ENCODE measurements at places on chromosomes 1 and 21.
A peak's percentile ranks its signal among the peaks of the same experiment; 100 is the strongest.

- no peak for DNase-seq
These were observed 3.1 kb downstream of the C1orf162 start for GRCh38 chr1:111476761-111477309.

DNA sequence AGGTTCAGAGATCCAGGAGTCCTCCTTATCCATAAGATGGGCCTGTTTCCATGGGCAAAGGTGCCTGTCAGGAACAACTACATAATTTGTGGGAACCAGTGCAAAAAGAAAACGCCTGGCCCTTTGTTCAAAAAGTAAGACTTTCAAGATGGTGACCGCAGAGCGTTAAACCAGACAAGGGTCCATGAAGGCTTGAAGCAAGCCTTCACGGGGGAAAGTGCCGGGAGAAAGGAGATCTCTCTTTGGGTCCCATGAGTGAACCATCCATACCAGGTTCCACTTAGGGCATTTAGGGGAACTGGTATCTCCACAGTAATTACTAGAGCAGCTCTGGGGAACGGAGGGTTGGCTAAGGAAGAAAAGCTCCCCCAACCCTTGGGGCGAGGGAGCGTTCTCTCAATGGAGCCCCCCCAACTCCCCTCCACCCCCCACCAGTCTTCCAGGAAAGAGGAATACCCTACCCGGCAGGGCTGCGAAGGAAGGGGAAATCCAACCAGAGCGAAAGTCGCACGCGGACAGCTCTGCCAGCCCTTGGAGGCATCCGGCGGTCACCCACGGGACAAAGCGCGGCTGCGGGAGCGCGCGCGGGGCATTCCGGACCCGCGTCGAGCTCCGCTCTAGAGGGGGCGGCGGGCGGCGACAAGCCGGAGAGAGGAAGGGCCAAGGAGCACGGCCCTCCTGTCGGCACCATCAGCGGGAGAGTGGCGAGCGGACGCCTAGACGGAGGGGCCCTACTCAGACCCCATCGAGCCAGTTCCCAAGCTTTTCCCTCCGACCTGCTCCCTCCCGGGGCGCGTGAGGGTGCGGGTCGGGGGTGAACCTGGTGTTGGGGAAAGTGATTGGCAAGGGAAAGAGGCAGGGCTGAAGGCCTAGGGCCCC lies 687 bp upstream of the RASSF5 start:
- no peak for DNase-seq

- DNase-seq = peak; percentile 38
These were observed 69.4 kb downstream of the MEGF6 start for GRCh38 chr1:3541936-3542335.

DNA sequence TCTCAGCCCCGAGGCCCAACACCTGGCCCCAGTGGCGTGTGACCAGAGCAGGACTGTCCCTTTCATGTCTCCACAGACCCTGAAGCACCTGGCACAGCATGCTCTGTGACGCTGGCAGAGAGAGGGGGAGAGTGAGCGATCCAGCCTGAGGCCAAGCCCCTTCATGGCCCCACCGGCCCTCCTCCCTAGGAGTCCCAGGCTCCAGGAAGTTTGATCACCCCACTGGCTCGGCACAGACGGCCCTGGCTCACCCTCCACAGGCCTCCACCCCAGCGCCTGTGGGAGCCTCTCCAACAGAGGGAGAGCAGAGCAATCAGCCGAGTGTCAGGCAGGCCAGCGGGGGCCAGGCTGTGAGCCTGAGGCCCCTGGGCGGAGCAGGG lies 11.0 kb downstream of the SH3BGRL3 start:
- DNase-seq = no peak

GRCh38 chr1:178189814-178190213 lies 95.9 kb downstream of the RASAL2 start:
- peak; percentile 41 for DNase-seq

GRCh38 chr1:176884911-176885310 lies 279.6 kb downstream of the ASTN1 start:
- DNase-seq = no peak

GRCh38 chr1:214281021-214281719 lies at the start of gene SMYD2:
Gene SMYD2 (plus strand): TSS chr1:214281159. CDS start chr1:214281255, 96 bp downstream.
- DNase-seq = peak; percentile 67

GRCh38 chr1:107702946-107703571 lies 261.9 kb downstream of the VAV3 start:
- DNase-seq = no peak

DNA sequence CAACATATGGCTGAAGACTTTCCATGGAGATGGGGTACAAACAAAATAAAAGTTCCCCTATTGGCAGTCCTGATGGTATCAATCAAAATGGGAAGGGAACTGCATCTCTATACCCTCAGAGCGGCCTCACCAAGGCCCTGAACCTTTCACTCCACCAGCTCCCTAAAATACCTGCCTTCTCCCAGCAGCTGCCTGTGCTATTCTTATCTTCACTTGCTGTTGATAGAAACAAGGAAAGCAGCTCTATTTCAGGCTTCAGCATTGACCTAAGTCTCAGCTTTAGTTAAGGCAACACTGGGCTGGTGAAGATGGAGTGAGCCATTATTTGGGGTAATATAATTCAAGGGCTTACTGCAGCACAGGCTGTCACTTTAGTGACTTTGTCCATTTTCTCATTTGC lies 21.7 kb upstream of the PIGC start:
- no peak for DNase-seq

- no peak for DNase-seq
These were observed 96.2 kb downstream of the ZMYM4 start for GRCh38 chr1:35364741-35365140.

DNA sequence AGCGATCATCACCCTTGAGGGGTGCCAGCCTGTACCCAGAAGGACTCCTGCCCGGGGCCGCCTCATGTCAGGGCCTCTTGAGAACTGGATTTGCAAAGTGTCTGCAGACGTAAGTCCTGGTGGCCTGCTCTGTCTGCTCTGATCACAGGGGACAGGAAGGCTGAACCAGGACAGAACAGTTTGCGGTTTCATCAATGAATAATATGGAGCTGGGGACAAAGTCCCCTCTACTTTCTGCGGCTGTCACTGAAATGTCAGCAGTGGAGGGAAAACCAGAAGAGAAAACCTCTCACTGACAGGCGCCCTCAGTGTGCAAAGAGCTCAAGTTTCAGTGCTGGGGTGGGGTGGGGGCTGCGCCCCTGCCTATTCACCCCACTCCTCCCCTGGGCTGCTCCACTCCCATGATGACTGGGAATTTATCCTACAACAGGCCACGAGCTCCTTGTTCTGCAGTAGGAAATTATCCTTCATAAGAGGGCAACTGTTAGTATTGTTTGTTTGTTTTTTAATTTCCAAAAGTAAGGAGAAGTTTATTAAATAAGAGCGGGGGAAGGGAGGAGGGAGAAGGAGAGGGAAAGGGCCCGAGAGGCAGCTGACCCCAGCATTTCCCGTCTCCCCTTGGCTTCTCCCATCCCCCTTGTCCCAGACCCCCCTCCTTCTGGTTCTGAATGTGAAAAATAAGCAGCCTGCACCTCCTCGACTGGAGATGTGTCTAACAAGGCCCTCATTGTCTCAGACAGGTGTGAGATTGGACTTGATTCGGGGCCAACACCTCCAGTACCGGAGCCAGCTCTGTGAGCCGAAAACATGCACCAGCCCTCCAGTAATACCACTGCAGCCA lies 149.2 kb downstream of the CLIC6 start:
- DNase-seq = no peak

DNA sequence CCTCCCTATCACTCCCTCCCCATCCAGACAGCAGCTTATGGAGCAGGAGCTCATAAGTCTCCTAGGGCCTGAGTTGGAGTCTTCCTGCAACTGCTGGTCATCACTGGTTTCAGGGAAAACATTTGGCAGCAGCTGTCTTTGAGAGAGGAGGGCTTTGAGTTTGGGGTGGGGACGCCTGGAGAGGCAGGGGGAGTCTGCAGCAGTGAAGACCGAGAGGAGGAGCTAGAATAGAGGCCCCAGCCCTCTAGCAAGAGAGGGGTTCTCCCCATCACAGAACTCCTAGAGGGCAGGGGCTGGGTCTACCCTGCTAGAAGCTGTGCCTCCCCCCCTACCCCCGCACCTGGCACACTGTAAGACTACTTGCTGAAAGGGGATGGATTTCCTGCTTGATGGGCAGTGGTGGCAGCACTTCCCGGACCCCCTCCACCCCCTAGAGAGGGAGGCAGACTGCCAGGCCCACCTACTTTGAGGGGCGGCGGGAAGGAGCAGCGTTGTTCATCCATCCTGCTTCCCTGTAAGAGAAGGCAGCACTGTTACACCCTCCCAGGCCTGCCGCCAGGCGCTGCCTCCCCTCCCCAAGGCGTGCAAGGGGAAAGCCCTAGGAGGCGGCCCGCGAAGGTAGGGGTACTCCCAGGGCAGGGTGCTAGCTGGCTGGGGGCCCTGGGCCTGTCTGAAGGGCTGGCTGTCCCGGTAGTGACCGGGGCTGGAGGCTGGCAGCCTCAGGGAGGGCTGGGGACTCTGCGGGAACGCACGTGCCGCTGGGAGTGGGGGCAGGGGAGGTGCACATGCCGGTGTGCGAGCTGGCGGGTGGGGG lies 50.4 kb downstream of the RAP1GAP start:
- DNase-seq = no peak

DNA sequence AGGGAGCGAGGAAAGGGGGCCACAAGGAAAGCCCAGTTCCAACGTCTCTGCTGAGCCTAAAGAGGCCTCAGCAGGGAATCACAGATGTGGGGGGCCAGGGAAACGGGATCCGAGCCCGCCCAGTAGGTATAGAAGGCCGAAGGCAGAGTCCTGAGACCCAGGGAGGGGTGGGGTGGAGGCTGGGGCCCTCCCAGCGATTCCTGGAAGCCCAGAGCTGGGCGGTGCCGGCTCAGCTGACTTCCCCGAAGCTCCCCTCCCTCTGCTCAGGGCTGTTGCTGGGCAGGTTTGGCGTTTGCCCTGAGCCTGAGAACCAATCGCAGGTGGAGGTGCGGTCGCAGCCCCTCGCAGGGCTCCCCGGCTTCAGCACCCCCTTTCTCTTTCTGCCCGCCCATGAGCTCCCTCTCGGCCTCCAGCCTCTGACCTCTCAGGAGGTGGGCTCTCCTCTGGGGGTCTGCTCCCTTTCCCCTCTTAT lies 12.8 kb downstream of the ADAMTSL4 start:
- DNase-seq = peak; percentile 95

GRCh38 chr1:117654493-117655219 lies 48.8 kb downstream of the TENT5C start:
- DNase-seq = no peak

DNA sequence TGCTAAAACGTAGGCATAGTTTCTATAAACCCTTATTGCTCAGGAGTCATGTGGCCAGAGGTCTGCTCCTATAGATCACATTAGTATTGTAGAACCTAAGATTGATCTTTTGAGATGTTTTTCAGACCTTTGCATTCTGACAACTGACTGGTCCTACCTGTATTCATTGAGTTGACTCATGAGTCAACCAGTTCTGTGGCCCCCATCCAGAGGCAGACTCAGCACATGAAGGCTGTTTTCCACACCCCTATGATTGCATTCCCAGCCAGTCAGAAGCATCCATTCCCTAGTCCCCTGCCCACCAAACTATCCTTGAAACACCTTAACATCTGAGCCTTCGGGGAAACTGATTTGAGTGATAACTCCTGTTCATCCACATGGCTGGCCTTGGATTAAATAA lies 451.7 kb downstream of the SIPA1L2 start:
- DNase-seq = no peak

DNA sequence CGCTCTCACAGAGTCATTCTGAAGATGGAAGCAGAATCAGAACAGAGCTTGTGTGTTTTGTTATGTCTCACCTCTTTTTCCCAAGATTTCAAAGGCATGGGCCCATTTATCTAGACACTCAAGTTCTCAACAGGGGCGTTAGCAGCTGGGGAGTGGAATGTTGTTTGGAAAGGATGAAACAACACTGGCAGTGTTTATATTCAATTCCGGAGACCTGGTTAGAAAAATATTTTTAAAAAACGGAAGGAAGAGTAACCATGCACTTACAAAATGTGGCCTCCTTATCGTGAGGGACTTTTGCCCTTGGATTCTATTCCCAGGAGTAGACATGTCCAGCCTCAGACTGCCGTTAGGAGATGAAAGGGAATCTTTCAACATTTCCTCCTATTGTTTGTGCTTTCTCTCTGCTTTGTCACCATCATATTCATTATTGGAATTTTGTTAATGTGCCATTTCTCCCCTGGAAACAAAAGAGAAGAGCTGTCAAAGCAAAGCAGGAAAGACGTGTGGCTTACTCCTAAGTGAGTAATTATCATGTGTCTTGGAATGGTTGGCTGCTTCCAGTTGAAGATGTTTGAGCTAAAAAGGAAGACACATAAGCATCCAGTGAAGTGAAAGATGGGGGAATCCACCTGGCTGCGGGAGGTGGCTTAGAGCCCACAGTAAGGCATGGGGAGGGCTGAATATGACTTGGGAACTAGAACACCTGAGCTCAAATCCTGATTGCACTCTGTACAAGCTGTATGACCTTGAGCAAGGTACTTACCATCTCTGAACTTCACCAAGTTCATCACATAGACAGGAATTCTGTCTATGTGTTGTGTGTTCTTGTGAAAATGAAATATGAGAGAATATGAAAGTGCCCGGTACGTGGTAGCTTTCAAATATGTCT lies 71.7 kb upstream of the JUN start:
- peak; percentile 84 for DNase-seq

DNA sequence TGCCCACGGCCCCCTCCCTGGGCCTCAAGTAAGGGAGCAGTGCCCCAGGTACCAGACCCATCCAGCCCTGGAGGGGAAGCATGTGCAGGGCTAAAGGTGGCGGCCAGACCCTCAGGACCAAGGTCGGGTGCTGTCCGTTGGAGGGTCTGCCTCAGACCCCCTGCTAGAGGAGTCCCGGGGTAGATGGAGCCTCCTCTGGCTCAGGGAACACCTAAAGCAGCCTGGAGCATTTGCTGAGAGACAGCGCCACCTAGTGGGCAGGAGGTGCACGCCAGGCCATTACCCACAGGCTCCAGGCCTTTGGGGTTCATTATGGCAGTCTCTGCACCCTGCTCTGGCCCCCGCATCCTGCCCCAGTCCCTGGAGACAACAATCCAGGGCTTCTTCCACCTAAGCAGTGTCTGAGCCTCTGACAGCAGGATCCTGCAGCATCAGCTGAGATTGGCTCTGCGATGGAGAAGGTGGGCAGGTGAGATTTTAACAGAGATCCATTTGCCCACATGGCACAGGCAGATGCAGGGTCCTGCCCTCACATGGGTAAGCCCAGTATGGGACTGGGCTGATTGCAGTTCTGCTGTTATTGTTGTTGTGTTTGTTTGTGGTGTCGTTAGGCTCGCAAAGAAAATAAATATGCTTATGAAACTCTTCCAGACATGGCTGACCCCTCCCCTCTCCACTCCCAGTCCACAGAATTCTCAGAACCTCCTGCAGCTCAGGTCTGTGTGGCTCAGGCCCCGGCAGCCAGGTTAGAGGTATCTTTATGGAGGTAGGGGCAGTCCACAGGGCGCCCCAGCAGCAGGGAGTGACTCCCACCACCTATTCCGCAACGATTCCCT lies 42.4 kb downstream of the CTNNBIP1 start:
- peak; percentile 76 for DNase-seq

All from cardiac fibroblast (primary cell).